ENCODE measurements at places on chromosomes 11 and 22.

DNA sequence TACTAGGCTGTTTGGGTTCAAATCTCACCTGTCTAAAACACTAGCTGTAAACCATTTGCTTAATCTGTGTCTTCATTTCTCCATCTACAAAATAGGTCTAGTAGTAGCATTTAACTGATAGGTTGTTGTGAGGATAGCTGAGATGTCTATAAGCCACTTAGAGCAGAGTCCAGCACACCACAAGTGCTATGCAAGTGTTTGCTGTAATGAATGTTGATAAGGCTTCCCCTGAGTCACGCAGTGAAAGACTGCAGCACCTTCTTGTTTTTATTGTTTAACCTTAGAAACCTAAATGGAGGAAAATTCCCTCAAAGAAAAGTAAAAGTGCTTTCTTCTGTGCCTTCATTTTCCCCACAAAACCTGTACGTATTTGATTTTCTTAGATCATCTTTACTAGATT lies 23.1 kb upstream of the LDHA start:
- DNase-seq = no peak

GRCh38 chr22:38953577-38954413 lies 3.6 kb upstream of the APOBEC3A start:
- peak; percentile 84 for DNase-seq

DNA sequence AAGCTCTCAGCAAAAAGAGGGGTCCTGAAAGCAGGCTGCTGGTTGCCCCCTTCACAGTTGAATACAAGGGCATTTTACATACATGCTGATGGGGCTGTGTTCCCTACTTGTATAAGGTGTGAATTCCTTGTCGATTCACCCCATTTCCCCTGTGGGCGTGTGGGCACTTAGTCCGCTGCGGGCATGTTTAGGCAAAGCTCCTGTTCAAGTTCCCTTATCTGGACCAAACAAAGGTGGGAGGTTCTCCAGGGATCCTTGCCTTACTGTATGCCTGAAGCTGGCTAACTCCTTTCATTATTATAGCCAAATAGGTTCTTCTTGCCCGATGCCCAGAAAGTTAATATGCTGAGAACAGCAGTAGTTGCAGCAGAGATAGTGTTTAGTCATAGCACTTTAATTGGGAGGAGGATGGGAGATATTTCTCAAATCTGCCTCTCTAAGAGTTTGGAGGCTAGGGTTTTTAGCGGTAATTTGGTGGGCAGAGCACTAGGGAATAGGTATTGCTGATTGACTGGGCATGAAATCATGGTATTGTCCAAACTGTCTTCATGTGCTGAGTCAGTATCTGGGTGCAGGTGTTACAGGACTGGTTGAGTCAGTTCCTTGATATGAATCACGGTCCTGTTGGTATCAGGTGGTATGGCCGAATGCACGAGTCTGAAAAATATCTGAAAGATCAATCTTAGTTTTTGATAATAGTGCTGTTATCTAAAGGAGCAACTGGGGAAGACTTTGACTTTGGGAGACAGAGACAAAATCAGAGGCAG lies 32.7 kb downstream of the METTL15 start:
- no peak for DNase-seq

DNA sequence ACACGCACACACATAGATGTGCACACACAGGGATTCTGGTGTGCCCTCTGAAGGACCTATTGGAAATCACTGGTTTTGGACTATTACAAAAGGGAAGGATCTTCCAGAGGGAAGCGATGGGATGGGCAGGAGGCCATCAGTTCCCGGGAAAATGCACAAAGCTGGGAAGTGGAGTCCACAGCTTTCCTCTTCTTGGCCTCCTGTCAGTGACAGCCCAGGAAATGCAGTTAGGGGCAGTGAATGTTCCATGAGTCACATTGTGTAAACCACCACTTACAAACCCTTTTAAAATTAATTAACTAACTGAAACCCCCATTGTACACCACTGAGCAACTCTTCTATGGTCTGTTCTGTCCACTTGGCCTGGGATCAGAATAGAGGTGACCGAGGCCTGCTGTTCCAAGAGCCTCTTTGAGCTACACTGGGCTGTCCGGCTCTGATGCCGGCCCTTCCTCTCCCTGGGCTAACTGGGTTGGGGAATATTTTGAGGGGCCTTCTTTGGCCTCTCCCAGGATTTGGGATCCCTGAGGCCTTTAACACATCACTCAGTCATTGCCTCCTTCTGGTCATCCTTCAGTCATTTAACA lies 137.7 kb downstream of the FEZ1 start:
- no peak for DNase-seq

DNA sequence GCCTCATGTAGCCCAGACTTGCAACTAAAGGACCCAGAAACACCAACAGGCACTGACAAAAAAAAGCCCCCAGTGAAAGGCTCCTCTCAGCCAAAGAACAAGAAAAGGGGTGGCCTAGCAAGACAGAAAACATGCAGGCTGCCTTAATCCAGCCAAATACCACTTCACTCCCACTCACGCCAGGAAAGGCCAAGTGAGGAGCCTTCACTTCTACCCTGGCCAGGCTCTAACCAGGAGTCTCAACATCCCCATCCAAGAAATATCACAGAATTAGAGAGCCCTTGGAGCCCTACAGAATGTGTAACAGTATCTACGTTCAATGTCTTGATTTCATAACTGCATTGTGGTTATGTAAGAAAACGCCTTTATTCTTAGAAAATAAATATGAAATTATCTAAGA lies 149.0 kb downstream of the APOL5 start:
- no peak for DNase-seq

- no peak for DNase-seq
Observed at GRCh38 chr22:21697880-21698279, 32.1 kb downstream of the PPIL2 start.

DNA sequence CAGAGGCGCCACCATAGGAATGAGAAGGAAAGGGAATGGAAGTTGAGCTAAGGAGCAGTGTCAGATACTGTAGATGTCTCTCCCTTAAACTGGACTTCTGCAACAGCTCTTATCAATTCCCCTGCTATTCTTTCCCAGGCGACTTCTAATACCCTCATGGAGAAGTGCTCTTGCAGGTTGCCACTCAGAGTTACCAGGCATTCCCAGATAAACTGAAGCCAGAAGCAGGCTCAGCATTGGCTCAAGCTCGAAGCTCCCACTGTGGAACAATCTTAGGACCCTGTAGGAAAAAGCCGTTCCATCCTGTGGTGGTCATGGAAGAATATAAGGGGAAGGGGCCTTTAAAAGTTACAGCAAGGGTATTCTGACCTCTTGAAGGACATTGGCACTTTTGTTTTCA lies 208.7 kb upstream of the PLET1 start:
- DNase-seq = no peak

DNA sequence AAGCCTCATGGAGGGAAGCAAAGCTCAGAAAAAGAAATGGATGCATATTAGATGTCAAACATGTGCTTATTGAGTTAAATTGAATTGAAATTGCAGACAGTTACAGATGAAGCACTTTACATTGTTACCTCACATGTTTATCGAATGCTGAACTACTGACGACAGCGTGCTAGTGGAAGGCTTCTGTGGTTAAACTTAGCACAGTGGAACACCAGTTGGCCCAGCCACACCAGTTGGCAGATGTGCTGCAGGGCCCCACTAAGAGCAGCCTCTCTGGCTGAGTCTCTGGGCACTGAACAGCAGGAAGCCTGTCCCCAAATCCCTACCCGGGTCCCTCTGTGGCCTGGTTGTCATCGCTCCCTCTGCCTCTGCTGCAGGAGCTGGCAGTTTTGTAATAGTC lies 242.1 kb downstream of the NTM start:
- no peak for DNase-seq

- DNase-seq = no peak
Observed at GRCh38 chr11:65309006-65309405, 5.7 kb upstream of the CDC42EP2 start.

GRCh38 chr11:129911298-129911697 lies 15.9 kb upstream of the NFRKB start:
- no peak for DNase-seq

DNA sequence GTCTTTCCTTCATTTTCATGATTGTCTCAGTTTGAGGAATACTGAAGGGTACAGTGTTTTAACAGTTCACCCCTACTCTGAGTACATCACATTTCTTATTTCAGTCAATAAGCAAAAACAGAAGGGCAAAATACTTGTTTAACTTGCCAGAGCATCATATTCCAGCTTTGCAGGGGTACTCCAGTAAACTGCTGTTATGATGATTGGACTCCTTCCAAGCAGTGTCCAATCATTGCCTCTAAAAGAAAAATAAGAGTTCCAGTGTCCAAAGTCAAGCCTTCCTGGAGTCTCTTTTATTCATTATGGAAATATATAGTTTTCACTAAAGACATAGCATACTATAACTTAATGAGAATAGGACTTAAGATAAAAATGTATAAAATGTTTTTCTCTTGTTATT lies 105.1 kb downstream of the FANCF start:
- DNase-seq = no peak

GRCh38 chr11:61710019-61710418 lies 29.8 kb downstream of the DAGLA start:
- no peak for DNase-seq

DNA sequence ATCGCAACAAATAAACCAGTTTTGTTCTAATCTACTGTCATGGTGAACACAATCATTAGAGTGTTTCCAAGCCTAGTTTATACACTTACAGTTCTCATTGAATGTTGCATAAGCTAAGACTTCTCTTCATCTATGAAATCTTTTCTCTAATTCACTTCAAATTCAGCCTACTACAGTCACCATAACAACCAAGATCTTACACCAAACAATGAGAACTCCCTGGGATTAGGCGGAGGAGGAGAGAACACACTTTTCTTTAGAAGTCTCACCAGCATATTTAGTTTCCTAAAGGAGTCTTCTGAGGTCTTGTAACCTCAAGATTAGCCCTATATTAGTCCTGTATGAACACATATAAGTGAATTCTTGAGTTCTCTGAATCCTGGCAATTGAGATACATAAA lies 1889.7 kb downstream of the LRRC4C start:
- no peak for DNase-seq

- DNase-seq = peak; percentile 53
Observed at GRCh38 chr11:36564376-36565030, 3.3 kb upstream of the RAG1 start.

GRCh38 chr11:35905646-35906276 lies 38.1 kb upstream of the LDLRAD3 start:
- DNase-seq = no peak

DNA sequence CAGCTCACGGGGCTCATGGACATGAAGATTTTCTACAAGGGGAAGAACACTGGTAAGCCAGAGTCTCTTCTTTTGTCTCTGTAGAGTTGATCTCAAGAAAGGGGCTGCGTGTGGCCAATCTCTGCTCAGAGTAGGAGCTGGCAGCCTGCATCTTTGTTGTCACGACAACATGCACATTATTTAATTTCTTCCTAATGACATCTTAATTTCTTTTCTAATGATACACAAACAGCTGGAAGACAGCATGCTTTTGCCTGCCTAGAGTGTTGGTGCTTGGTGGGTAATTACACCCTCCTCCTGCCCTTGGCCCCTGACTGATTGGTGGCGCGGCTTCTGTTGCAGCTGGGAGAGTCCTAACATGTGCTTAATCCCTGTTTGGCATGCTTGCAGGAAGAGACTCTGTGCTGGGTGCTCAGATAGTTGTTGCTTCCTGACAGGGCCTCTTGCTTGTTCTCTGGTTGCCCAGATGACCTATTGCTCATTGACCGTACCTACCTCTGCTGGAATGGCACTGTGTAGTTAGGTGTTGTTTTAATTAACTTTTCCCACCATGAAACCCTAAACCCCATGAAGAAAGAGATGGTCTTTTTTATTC lies 106.9 kb upstream of the SORL1-AS1 start:
- no peak for DNase-seq

GRCh38 chr22:27632451-27633295 lies 168.9 kb downstream of the MN1 start:
- DNase-seq = no peak

- no peak for DNase-seq
Observed at GRCh38 chr11:32830413-32830738, 649 bp downstream of the PRRG4 start.

GRCh38 chr11:81036168-81036870 lies 1595.5 kb upstream of the TENM4 start:
- DNase-seq = no peak

GRCh38 chr11:18958221-18958910 lies 19.2 kb upstream of the MRGPRX1 start:
- no peak for DNase-seq

DNA sequence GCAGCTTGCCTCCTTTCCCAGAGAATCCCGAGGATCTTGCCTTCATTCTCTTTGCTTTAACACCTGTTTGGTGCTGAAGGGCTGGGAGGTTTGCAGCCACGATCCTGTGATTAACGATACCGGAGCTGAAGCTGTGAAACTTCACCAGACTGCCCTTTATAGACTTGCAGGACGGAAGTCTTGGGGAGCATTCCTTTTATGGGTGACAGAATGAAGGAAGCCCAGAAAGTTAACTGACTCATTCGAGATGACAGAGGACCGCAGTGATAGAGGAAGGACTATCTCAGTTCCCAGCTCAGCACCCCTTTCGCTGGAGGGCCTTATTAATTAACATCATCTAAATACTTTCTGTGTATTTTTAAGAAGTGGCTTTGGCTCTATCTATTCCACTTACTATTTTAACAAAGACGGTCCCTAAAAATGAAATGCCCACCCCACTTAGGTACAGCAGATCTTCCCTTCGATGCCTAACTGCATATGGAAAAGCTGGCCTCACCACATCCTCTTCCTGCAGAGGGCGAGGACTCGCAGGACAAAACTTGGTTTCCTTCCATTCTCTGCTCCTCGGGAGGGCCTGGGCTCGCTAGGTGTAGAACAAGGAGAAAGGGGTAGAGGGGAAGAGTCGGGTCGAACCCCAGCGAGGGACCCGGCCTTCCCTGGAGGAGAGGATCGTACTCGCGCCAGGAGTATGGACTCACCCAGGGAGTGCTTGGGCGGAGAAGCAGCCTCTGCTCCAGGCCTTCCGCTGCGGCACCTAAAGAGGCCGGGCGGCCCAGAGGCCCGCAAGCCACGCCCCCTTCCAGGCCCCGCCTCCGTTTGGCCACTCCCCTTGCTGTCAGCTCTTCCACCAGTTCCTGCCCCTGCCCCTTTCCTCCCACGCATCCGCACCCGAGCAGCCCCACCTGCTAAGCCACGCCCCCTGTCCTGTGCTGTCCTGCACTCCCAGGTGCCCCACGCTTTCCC lies 30.7 kb upstream of the USP47 start:
- DNase-seq = no peak

DNA sequence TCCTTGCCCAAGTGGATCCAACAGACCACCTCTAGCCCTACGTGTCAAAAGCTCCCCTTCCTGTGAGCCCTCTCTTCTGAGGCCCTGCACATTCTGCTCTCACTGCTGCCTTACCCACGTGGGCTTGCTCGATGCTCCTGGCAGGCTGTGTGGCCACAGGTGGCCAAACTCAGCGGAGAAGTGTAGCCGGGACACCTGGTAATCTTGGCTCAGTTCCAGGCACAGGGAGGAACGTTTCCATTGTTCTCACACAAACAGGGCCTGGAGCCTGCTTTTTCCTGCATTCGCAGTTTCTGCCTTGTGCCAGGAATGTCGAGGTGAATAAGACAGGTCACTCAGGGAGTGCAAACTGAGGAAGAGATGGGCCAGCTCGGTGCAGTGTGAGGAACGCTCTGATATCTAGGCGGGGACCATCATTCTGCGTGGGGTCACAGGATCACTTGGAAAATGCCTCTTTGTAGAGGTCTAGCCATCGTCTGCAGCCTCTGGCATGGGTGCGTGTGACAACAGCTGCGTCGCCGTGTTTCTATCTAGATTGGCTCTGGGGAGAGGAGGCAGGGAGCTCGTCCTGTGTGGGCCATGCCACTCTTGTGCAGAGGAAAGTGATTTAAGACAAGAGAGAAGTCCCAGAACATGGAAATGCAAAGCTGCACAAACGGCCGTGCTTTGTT lies 127.6 kb upstream of the PARVA start:
- no peak for DNase-seq

GRCh38 chr22:41320416-41321240 lies 19.3 kb downstream of the ZC3H7B start:
- DNase-seq = no peak

- no peak for DNase-seq
Observed at GRCh38 chr11:126607776-126608541, 252.5 kb downstream of the ST3GAL4 start.
